ENCODE measurements at places on chromosomes 4 and X. TPM values are rescaled to one million over a fixed set of nuclear protein-coding genes. Genes with fewer than 3 reads are reported as not detected.
A peak's percentile ranks its signal among the peaks of the same experiment; 100 is the strongest.

FAM133A gene
- total RNA-seq, result not detected

GRCh38 chr4:11397819-11398610 is 30.7 kb downstream of the HS3ST1 start:
- DNase-seq, result no peak

- DNase-seq, result no peak
These were observed 142.7 kb upstream of the PAQR3 start for GRCh38 chr4:79081973-79082372.

DNA sequence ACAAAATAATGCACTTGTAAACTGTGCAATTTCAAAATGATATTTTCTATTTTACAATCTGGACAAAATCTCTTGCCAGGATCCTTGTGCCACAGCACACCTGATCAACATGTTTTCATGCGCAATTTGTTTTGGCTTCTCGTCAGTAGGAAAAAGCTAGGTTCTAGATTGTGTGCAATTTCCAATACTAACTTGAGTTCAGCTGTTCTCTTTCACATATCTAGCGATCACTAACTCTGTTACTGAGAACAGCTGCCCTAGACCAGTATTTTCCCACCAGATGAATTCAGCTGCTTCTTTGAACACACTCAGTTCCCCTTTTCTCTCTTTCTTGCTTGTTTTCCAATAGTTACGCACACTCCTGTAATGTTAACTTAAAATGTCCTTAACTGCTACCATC is 131.2 kb downstream of the MAGEB5 start:
- DNase-seq, result no peak

SLC7A11 gene
- 1.8 TPM for total RNA-seq

GRCh38 chrX:109987884-109988283 is 15.0 kb upstream of the TMEM164 start:
- DNase-seq, result no peak

NAA11 gene
- total RNA-seq, result not detected

DNA sequence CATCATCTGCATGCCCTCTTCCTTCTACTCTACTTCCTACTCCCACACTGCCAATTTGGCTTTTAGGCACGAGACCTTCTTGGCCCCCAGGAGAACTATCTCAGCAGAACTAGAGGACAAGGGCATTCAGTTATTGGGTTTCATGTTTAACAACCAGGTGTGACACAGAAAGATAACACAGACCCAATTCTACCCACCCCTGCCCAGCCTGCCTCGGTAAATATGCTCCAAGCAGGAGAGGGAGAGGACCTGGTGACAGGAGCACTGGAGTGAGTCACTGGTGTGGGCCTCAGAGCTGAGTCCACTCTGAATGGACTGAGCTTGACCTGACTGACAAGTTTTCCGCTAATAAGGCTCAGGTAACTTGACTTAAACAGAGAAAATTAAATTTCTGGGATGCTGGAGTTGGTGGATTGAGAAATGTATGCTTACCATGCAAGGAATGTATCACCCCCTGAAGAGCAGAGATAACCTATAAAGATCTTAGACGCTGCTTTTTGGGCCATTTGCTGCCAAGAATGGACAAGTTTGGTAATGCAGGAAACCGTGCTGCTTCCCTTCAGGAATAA is 52.5 kb downstream of the CASP3 start:
- DNase-seq, result no peak

CENPVL2 gene
- total RNA-seq, result not detected

DNA sequence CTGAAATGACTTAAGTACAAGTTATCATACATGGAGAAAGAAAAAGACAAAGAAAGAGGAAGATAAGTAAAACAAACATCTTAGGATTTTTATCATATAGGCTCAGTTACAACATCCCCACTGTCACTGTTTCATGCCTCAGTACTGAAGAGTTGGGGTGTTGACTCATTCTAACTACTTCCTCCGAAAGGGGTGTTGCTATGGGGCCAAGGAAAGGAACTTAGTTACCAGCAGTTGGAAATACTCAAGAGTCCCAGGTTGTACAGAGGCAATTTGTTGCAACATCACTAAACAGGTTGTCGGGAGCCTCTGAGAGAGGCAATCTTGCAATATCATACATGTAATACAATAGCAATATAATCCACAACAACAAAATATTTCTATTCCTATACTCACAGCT is 1264.7 kb downstream of the PCDH7 start:
- no peak for DNase-seq

DNA sequence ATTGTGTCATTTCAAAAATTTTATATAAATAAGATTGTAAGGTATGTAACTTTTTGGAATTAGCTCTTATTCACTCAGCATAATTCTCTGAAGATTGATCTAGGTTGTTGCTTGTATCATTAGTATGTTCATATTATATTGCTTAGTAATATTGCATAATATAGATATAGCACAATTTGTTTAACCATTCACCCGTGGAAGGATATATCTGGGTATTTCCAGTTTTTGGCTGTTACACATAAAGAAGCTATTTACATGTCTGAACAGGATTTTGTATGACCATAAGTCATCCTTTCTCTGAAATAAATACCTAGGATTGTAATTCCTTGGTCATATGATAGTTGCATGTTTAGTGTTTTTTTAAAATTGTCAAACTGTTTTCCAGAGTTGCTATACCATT is 82.5 kb downstream of the CPEB2 start:
- DNase-seq, result no peak

DNA sequence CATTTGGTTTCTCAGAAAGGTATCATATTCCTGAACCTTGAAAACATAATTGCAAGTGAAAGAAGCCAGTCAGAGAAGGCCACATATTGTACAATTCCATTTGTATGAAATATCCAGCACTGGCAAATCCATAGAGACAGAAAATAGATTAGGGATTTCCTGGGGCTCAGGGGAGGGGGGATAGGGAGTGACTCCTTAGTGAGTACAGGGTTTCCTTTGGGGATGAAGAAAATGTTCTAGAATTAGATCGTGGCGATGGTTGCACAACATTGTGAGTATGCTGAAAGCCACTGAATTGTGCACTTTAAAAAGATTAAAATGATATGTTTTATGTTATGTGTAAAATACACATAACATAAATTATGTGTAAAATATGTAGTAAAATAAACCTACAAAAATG is 10.3 kb downstream of the XPNPEP2 start:
- DNase-seq, result no peak

DNA sequence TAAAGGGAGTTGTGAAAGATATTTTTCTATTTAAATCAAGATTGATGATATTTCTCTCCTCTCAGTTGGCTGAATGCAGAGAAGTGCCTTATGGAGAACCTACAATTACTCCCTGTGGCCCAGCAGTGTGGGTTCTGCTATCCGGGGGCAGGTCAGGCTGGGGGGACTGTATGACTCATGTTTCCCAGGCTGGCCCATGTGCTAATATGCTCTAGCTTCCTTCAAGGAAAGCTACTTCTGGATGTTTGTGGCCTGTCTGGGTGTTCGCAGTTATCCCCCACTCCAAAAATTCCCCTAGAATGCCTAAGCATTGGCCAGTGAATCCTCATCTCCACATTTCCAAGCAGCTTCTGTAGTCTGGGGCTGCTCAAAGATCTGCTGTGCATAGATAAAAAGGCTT is 58.9 kb upstream of the SPP1 start:
- DNase-seq, result no peak

DNA sequence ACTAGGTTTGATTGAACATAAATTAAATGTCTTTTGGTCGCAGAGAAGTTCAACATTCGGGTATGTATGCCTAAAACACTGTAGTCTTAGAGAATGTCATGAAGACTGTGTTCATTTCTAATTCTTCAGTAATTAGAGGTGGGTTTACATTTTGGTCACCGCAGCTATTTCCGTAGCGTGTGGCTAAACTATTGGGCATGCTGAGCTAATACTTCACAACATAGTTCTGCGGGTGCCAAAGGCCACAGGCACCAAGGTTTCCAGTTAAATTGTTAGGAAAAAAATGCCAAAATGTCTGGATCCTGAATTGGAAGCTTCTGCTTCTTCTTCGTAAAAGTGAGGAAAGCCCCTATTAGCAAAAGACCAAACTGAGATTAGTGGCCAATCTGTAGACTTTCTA is 25.1 kb downstream of the SMIM31 start:
- DNase-seq, result no peak

IL13RA2 gene
- total RNA-seq, result 2.5 TPM

SPANXA1 gene
- total RNA-seq, result not detected

- no peak for DNase-seq
These were observed 57.2 kb upstream of the MAML3 start for GRCh38 chr4:140211161-140211560.

DNA sequence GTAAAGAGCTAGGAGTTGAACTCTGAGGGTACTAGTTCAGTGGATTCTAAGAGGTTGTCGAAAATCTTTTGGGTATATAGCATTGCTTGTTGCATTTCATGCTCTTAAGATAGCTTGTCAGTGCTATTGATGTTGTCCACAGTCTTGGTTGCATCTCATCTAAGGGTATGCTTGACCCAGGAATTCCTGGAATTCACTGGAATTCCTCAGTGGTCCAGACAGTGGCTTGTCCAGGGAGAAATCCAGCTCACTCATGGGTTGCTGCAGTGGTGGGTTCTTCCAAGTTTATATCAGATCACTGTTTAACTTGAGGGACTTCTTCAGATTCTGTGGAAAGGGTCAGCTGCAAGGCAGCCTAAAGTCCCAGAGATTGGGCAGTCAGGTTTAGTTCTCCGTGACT is 29.8 kb upstream of the SMARCAD1 start:
- no peak for DNase-seq

DNA sequence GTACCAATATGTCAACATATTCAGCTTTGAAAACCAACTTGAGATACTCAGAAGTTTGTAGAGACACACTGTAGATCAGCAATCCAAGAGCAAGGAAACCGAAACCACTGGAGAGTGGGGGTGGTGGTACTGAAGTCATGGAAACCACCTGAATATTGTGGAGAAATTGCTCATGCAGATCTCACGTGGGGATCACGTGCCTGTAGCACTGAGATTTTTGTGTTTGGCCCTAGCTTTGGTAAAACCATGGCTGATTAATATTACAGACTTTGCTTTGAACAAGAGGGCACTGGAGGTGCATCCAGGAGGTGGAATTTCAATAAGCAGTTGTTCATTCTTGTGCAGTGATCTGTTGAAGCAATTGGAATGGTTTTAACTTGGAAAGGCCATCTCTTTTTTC is 47.2 kb downstream of the GBA3 start:
- no peak for DNase-seq

DNA sequence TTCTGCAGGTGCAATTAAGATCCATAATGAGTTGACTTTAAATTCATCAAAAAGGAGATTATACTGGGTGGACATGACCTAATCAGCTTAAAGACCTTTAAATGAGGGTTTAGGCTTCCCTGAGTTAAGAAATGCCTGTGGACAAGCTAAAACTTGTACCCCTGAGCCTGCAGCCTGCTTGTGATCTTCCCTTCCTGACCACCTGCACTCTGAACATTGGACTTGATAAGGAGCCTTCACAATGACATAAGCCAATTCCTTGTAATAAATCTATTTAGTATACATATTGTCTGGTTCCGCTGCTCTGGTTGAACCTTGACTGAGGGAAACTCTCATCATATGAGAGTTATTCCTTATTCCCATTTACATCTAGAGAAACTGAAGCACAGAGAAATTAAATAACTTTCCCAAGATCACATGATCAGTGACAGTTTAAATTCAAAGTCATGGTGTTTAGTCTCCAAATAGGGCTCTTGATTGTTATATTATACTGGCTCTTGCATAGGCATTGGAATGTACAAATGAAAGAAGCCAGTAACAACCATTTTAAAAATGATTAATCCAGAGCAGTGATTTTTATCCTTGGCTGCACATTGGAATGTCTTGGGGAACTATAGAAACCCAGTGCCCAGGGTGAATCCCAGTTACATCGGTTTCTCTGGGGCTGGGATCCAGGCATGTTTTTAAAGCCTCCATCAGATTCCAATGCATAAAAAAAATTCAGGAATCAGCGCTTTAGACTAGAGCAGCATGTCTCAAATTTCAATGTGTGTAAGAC is 136.1 kb downstream of the MSL3 start:
- DNase-seq, result no peak

DNA sequence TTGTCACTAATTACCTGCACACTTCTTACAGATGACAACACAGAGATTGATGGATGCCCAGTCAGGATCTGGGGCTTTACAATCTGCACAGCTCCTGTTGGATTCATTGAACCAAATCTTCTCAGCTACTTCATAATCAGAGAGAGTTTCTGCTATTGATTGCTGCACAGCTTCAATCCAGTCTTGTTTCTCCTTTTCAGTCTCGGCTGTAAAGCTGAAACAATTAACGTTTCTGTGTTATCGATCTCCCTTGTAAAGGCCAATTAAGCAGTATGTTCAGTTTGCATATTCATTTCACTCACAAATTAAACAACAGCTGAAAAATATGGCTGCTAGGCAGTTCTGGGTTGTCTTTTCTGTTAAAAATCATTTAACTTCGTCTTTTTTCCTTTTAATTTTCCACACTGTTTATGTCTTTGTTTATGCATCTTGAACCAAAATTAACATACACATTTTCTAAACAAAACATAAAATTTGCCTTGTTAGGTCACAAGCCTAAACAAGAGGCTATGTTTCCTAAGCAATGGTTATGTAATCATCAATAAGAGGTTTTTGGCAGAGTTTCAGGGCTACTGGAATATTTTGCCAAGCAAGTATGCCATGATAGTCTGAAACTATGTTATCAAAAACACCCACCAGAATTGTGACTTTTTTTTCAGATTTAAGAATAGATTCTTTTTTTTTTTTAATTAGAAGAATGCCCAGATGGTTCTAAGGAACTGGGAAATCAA is 79.2 kb downstream of the ARAP2 start:
- DNase-seq, result no peak

DNA sequence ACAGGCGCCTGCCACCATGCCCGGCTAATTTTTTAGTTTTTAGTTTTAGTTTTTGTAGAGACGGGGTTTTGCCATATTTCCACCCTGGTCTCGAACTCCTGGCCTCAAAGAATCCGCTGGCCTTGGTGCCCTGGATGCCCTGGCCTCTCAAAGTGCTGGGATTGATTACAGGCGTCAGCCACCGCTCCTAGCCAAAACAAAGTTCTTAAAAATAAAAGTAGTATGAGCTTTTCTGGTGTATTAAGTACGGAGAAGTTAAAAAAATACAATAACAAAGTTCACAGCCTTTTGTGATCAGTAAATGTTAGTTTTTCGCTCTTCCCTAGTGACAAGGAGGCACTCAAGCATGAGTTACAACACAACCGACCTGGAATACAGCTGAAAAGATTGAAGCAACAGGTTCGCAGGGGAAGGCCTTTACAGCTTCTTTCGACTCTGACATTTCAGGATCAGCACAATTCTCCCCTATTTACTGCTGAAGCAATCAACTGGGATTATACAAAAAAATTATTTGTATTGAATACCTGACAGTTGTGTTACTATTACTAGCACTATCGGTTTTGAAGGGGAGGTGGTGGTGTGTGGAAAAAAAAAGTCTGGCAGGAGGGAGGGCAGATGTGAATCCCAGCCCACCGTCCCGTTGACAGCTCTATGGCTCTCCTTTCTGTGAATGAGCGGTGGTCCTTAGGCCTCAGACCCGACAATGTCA is 893 bp upstream of the METAP1 start:
- DNase-seq, result peak; percentile 30

ESX1 gene
- not detected for total RNA-seq

- no peak for DNase-seq
These were observed 10.8 kb upstream of the VCX3A start for GRCh38 chrX:6545712-6546111.
